ENCODE measurements at places on chromosomes 12 and 14.
A peak's percentile ranks its signal among the peaks of the same experiment; 100 is the strongest.

GRCh38 chr12:14655284-14655683 lies 41.1 kb downstream of the GUCY2C start:
- DNase-seq, result no peak

- DNase-seq, result no peak
Observed at GRCh38 chr14:74591899-74592298, 20.1 kb downstream of the LTBP2 start.

DNA sequence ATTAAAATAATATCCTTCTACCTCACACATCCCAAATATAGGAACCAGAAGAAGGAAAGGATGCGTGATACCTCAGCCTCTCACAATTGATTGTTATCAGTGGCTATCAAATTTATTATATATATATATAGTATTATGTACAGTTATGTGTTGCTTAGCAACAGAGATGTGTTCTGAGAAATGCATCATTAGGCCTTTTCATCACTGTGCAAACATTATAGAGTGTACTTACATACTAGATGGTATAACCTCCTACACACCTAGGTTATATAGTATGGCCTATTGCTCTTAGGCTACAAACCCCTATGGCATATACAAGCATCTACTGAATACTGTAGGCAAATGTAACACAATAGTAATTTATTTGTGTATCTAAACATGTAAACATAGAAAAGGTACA lies 34.0 kb downstream of the PYM1 start:
- no peak for DNase-seq

- no peak for DNase-seq
Observed at GRCh38 chr12:88509851-88510250, 70.4 kb downstream of the KITLG start.

DNA sequence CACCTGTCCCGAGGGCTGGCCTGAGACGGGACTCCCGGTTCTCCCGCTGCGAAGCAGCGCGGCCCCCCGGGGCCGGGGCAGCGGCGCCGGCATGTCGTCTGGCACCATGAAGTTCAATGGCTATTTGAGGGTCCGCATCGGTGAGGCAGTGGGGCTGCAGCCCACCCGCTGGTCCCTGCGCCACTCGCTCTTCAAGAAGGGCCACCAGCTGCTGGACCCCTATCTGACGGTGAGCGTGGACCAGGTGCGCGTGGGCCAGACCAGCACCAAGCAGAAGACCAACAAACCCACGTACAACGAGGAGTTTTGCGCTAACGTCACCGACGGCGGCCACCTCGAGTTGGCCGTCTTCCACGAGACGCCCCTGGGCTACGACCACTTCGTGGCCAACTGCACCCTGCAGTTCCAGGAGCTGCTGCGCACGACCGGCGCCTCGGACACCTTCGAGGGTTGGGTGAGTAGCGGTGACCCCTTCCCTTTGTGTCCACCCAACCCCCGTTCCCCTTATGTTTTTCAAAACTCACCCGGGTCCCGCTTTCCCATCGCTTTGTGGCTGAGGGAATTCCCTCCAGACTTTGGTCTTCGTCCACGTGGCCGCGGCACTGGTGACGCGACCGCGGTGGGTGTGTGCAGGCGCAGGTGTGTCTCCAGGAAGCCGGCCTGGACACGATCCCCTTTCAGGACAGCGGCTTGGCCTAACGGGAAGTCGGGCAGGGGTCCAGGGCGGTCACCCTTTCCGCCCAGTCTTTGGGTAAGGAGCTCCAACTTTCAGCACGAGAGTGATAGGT lies 826 bp downstream of the PRKCH start:
- peak; percentile 37 for DNase-seq

- no peak for DNase-seq
Observed at GRCh38 chr14:58701604-58702003, 63.8 kb downstream of the DACT1 start.

- no peak for DNase-seq
Observed at GRCh38 chr14:54781961-54782750, 120.5 kb downstream of the GCH1 start.

GRCh38 chr12:76755829-76756379 lies 8.0 kb upstream of the ZDHHC17 start:
- DNase-seq, result no peak

DNA sequence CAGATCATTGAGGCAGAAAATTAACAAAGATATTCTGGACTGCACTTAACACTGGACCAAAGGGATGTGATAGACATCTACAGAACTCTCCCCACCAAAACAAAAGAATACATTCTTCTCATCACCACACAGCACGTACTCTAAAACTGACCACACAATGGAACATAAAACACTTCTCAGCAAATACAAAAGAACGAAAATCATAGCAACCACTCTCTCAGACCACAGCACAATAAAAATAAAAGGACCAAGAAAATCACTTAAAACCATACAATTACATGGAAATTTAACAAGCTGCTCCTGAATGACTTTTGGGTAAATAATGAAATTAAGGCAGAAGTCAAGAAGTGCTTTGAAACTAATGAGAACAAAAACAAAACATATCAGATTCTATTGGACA lies 254.0 kb upstream of the STXBP6 start:
- no peak for DNase-seq

Data from D341Med (cell line).